GM23248 (cell line): ENCODE measurements at places on chromosomes 1 and 21. TPM values are rescaled to one million over a fixed set of nuclear protein-coding genes. Genes with fewer than 3 reads are reported as not detected.

CGN gene
- not detected in 2 replicates for total RNA-seq

LCE1C gene
- total RNA-seq: not detected in 2 replicates

PADI2 gene
- total RNA-seq: 0.13 and 0.22 TPM in 2 replicates

ZNF648 gene
- total RNA-seq: not detected in 2 replicates

GPA33 gene
- not detected in 2 replicates for total RNA-seq

S100A8 gene
- total RNA-seq: not detected in 2 replicates

SIM2 gene
- not detected in 2 replicates for total RNA-seq

ATP1A4 gene
- not detected in 2 replicates for total RNA-seq

DYNLT5 gene
- total RNA-seq: 2.3 and 5.8 TPM in 2 replicates

SRSF4 gene
- total RNA-seq: 36.3 and 45.0 TPM in 2 replicates

TMEM52 gene
- total RNA-seq: not detected in 2 replicates
